Activated CD4-positive, alpha-beta T cell treated with anti-CD3 and anti-CD28 coated beads for 24 hours (primary cell): ENCODE measurements at places on chromosomes 4 and X.

- DNase-seq, result no peak
These were observed 109.8 kb downstream of the CEP135 start for GRCh38 chr4:56058555-56058954.

GRCh38 chr4:181793096-181793495 is 450.1 kb upstream of the TENM3 start:
- DNase-seq, result no peak

DNA sequence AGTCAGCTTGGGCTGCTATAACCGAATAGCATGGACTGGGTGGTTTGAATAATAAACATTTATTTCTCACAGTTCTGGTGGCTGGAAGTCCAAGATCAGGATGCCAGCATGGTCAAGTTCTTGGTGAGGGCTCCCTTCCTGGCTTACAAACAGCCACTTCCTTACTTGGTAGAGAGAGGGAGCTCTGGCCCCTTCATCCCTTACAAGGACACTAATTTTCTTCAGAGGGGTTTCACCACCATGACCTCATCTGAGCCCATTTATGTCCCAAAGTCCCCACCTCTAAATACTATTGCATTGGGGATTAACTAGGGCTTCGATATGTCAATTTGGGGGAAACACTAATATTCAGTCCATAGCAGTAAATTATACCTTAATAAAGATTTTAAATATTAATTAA is 61.8 kb downstream of the CLNK start:
- no peak for DNase-seq

- no peak for DNase-seq
These were observed 21.2 kb downstream of the TRAM1L1 start for GRCh38 chr4:117063961-117064696.

DNA sequence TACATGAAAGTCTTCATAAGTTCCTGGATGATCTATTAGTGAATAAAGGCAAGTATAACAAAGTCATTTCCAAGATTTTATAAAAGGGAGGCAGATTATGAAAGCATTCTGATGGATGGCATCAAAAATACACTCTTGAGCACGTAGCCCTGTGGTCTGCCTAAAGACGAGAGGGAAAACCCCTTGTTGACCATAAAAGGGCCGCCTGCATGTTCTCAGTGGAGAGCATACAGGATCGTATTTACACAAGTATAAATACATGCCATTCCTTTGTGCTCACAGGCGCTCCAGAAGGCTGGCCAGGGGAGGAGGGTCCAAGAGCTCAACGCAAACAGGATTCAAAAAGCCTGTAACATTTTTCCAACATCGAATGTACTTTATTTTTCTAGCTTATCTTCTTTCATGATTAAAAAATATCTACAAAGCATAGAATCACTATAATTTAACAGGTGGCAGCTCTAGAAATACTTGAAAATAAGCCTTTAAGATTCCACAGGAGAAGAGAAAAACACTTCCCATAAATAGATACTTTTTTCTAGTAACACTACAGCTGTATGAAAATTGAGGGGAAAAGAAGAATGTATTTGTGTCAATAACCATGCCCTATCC is 29.6 kb downstream of the PDGFC start:
- DNase-seq, result no peak

DNA sequence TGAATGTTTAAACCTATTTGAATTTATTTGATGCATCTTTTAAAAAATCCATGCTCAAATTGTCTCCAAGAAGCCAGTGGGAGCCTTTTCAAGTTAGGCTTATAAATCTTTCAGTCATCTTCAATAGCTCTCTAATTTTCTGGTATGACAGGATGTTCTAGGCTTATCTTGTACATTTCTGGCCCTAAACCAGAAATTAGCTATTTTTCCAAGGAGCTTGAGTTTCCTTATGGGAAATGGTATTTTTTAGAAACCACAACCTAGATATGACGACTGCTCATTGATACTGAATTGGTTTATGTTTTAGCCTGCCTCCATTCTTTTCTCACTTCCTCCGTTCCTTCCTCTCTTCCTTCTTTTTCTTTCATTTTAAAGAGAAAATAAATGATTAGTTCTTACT is 172.3 kb downstream of the SPRY1 start:
- DNase-seq, result no peak

- no peak for DNase-seq
These were observed 207.5 kb downstream of the PDGFC start for GRCh38 chr4:156764145-156764544.

GRCh38 chr4:182805321-182805720 is 111.9 kb downstream of the DCTD start:
- no peak for DNase-seq

DNA sequence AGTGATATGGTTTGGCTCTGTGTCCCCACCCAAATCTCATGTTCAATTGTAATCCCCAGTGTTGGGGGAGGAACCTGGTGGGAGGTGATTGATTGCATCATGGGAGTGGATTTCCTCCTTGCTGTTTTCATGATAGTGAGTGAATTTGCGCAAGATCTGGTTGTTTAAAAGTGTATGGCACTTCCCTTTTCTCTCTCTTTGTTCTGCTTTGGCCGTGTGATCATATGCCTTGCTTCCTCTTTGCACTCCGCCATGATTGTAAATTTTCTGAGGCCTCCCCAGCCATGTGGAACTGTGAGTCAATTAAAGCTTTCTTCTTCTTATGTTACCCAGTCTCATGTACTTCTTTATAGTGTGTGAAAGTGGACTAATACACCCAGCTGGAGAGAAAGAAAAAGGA is 113.0 kb upstream of the AADAT start:
- no peak for DNase-seq

DNA sequence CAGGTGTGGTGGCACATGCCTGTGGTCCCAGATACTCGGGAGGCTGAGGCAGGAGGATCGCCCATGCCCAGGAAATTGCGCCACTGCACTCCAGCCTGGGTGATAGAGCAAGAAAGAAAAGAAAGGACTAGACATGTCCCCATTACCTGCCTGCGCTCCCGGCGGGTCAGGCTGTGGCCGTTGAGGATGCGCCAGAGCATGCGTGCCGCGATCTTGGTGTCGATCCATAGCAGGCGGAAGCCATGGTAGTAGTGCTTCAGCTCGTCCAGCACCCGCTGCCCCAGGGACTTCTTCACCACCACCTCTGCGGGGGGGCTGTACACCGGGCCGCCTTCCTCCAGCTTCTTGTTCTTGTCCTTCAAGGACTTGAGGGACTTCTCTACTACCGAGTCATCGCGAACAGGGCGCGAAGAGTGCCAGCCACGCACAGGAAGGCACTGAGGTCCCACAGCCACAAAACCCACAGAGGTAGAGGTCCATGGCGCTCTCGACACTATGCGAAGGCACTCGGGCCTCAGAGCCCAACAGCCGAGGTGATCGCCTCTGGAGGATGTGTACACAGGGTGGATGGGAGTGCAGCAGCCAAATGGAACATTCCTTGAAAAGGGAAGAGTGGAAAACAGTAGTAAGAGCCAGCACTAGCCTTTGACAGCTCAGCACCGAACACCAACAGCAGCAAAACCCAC is 14.6 kb downstream of the LETM1 start:
- no peak for DNase-seq

- DNase-seq, result no peak
These were observed 54.7 kb downstream of the RHOXF2B start for GRCh38 chrX:120022763-120023162.

DNA sequence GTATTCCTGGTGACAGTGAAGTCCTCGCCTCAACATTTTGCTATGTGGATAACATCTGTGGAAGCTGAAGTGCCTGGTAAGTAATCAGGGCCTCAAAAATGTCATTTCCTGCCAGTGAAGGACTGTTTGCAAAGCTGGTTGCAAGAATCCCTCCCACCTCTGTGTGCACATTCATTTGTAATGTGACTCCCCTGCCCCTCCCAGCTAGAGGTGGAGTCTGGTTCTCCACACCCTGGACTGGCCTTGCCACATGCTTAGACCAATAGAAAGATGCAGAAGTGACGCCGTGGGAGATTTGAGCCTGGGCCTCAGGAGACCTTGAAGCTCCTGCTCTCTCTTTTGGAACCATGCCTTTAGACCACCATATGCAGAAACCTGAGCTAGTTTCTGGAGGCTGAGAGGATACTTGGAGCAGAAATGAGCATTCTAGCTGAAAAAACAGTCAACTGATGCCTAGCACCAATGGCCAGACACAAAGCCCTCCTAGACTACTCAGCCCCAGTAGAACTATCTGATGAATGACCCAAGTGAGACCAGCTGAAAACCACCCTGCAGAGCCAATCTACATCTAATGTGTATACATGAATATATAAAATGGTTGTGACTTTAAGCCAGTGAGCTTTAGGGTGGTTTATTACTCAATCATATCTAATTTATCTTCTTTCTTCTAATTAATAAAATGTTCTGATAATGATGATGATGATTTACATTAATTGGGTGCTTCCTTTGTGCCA is 47.8 kb upstream of the CRMP1 start:
- no peak for DNase-seq

GRCh38 chr4:138749303-138749702 is 266.3 kb upstream of the NOCT start:
- DNase-seq, result no peak

DNA sequence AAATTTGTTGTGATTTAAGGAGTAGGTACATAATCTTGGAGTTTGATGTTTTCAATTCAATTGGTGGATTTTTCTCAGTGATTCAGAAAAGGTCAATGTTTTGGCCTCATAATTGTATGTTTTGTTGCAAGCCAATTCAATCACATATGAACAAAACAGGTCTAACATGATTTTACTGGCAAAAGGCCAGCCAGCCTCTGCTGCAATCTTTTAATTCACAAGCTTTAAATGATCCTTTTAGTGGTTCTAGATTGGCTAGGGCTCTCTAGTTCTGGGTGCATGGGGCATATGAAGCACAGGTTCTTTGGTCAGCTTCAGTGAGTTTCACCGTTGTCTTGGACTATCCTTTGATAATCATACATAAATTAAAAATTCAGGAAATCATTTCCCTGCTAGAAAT is 19.2 kb upstream of the SLC6A14 start:
- no peak for DNase-seq

- no peak for DNase-seq
These were observed 109.6 kb downstream of the KIT start for GRCh38 chr4:54767376-54767775.

DNA sequence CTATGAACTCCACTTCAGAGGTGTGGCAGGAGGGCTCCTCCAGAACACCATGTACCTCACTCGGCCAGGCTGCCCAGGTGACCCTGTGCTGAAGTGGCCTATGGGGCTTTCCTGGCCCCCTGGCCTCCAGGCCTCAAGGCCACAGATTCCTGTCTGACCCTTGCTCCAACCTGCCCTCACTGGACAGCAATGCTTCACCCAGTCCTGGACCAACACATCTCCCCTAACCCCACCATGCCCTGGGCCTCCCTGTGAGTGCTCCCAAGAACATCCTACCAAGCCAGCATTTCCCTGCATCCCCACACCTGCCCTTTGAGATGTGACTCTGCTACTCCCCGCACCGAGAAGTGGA is 10.5 kb downstream of the ZFYVE28 start:
- no peak for DNase-seq

- DNase-seq, result no peak
These were observed 20.0 kb downstream of the MORF4L2 start for GRCh38 chrX:103666202-103667107.

DNA sequence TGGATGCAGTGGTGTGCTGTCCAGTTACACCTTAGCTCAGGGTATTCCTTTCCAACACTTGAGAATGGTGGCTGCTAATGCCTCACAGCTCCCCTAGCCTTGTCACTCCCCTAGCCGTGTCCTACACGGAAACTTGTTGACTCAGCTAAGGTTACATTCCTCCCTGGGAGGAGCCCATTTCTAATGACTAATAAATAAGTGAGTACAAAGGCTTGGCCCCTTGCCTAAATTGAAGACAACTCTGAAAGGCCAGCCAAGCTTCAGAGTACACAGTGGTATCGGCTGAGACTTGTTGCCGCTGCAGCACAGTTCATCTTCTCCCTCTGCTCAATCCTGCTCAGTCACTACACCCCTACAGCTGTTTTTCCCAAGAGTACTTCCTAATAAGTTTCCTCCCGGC is 21.2 kb upstream of the SLC25A31 start:
- no peak for DNase-seq

DNA sequence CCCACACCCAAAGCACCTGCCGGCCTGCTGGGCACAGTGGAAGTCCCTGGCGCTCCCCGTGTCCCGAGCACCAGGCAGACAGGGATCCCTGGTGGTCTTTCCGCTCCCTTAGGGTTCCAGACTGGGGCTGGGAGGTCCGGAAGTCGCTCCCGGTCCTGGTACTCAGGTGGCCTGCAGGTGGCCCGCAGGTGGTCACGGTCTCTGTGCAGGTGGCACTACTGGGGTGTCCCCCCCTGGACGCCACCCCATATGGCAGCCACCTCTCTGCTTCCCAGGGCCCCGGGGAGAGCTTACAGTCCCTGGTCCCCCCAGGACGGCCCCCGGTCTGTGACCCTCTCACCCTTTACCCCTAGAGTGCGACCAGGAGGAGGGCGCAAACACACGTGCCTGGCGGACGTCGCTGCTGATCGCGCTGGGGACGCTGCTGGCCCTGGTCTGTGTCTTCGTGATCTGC is 13.6 kb downstream of the SLC25A6 start:
- no peak for DNase-seq

- DNase-seq, result no peak
These were observed 58.6 kb downstream of the SMAD1 start for GRCh38 chr4:145540235-145540634.

DNA sequence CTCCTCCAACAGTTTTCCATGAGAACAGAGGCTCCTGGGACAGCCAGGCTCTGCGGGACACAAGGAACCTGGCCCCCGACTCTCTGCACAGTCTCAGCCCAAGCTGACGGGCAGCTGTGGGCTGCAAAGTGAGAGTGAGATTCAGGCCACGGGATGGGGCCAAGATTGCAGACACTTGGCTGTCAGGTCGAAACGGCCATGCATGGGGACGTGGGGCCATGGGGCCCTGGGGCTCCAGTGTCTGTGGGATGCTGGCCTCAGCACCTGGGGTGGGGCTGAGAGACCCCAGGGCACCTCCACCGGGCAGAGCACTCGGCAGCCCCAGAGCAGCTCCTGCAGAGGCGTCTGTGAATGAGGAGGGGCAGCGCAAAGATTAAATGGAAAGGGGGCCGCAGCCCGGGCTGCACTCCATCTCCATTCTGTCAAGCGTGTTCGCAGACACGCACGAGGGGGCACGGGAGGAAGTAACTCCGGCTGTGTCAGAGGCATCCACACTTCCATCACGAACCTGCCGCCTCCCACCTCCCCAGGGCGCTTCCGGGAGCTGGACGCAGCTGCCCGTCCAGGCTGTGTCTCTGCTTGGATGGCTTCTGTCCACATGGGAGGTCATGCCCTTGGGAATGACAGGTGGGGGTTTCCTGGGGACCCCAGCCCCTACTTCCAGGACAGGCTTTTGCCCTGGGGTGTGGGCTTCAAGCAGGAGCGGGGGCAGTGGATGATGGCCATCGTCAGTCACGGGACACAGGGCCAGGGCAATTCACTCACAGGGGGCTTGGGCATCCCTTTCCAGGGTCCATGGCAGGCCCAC is 82.8 kb upstream of the NKX1-1 start:
- no peak for DNase-seq

GRCh38 chr4:188822698-188823097 is 683.5 kb downstream of the TRIML1 start:
- DNase-seq, result no peak

- no peak for DNase-seq
These were observed 1995.7 kb upstream of the AGA start for GRCh38 chr4:179437962-179438361.
